Stimulated activated CD8-positive, alpha-beta memory T cell treated with anti-CD3 and anti-CD28 coated beads, Interleukin-15, amount 100 ng/mL, for 48 hours (primary cell): ENCODE measurements at places on chromosomes 11 and 22.

GRCh38 chr11:96658436-96658835 is 268.6 kb downstream of the JRKL start:
- DNase-seq = no peak

DNA sequence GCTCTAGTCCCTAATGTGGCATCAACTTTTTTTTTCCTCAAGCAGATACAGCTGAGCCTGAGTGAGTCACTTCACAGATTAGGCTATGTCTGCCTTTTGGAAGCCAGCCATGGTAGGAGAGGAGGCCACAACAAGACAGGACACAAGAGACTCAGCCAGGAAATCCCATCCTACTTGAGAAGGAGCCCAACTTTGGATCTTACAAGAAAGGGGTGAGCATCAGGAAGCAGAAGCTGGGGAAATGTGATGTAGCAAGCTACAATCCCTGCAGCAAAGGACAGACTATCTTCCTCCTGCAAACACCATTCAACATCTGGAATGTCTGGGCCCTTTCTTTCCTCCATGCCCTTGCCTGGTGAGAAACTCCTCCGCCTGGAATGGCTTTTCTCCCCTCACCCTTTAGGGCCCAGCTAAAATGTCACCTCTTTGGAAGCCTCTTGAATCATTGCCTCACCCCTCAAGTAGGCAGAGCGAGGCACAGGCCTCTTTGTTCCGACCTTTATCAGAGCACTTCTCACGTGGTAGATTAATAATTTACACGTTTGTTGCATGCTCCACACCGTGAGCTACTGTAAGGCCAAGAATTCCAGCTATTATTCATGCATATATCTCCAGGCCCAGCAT is 156.4 kb upstream of the PITPNB start:
- no peak for DNase-seq

DNA sequence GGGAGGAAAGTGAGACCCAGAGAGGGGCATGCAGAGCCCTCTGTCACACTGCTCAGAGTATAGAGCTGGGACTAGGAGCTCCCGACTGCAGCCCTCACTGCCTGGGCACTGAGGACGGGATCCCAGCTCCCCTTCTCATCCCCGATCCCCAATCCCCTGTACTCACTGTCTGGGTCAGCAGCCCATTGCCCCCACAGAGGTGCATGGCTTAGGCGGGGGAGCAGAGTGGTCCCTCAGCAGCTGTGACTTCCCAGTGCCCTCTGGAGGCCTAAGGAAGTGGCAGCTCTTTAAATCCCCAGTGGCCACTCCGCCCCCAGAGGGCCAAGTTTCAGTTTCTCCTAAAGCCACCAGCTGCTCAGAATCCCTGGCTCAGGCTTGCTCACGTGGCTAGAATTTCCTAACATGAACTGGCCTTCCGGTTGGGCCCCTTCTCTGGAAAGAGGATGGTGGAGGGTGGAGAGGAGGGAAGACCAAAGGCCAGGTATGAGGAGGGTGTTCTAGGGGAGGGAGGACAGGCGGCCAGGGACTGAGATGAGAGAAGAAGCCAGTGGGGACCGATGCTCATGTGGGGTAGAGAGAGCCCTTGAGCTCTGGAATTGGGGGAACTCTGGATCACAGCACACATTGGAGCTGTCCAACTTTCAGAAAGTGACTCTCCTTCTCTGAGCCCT is at the start of gene BATF2:
Gene BATF2, minus strand, starts transcription at position 262 of the 671 bp plus-strand sequence. Its CDS starts 57 bp downstream, at position 205.
- DNase-seq = no peak

DNA sequence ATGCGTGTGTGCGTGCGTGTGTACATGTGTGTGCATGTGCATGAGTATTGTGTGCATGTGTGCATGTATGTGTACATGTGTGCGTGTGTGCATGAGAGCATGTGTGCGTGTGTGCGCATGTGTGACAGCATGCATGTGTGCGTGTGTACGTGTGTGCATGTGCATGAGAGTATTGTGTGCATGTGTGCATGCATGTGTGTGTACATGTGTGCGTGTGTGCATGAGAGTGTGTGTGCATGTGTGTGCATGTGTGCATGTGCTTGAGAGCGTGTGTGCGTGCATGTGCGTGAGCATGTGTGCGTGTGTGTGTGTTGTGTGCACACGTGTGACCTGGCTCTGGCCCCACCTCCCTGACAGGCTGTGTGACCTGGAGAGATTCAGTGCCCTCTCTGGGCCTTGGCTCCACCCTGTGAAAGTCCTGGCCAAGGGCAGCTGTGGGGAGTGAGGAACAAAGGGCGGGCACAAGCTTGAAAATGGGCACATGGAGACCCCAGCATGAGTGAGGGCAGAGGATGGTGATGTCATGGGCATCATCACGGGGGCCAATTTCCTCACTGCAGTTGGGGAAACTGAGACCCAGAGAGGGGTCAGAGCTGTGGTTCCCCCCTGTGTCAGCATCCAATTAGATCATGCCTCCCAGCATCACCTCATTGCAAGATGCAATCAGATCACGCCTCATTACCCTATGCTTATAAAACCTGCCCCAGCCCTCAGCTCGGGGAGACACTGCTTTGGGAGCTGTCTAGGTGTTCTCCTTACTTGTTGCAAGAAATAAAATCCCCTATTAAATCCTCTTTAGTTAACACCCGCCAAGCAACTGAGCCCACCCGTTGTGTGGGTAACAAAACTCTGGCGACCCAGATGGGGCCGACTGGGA is 658 bp downstream of the ACY3 start:
- no peak for DNase-seq

GRCh38 chr11:7545611-7546010 is 31.8 kb downstream of the PPFIBP2 start:
- no peak for DNase-seq

- DNase-seq = no peak
These were observed 4.7 kb downstream of the PLAAT3 start for GRCh38 chr11:63609536-63609935.

DNA sequence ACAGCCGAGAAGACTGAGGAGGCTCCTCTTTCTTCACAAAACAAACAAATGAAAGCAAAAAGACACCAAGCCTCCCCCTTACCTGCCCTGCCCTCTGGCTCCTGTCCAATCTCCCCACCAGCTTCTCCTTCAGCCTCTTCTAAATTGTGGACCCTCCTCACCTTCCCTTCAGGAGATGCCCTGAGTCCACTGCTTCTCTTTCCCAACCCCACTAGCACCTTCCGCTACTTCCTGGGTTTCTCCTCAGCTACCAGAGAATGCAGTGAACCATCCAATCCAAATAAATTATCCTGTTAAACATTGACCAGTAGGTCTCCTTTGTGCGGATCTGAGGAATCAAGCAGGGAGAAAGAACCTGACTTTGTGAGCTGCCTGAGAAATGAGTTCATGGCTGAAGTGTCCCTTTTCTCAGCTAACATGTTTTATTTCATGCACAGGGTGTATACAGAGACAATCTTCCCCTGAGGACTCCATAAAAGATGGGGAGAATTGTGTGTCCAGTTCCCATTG is 63.2 kb upstream of the VPREB1 start:
- no peak for DNase-seq

GRCh38 chr11:45267652-45268299 is 18.4 kb downstream of the SYT13 start:
- no peak for DNase-seq

DNA sequence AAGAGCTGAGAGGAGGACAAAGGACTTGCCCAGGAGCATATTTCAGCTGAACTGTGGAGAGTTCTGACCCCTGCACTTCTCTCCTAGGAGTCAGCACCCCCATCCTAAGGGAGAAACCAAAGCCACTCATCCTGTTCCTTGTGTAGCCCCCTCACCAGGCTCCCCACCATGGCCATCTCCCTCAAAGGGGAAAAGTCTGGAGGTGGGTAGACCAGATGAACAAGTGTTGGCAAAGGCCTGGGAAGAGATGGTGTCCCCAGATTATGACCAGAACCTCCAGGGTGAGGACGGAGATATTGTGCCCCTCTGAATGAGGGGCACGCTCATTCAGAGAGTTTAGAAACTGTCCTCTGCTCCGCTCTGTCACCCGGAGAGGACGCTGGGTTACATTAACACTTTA is 880.0 kb downstream of the BRD1 start:
- DNase-seq = no peak
